ENCODE measurements at places on chromosomes 7 and 10.

- DNase-seq = no peak
Observed at GRCh38 chr10:14624600-14624999, 150.1 kb downstream of the FAM107B start.

- peak; percentile 26 for DNase-seq
Observed at GRCh38 chr7:111232249-111233084, 141.5 kb downstream of the LRRN3 start.

- DNase-seq = no peak
Observed at GRCh38 chr7:116249969-116250553, 39.7 kb downstream of the TES start.

GRCh38 chr10:120981601-120982391, 130.6 kb downstream of the WDR11 start:
- DNase-seq = no peak

GRCh38 chr10:33566426-33566825, 232.0 kb upstream of the NRP1 start:
- DNase-seq = no peak

- no peak for DNase-seq
Observed at GRCh38 chr7:64849250-64849923, 53.7 kb upstream of the ZNF273 start.

GRCh38 chr10:98168147-98168546, 33.7 kb downstream of the R3HCC1L start:
- DNase-seq = no peak

GRCh38 chr7:47368190-47368812, 213.6 kb downstream of the TNS3 start:
- no peak for DNase-seq

GRCh38 chr10:27614776-27615175, 110.7 kb downstream of the RAB18 start:
- DNase-seq = no peak

GRCh38 chr10:127157506-127158200, 38.7 kb downstream of the INSYN2A start:
- peak; percentile 20 for DNase-seq

DNA sequence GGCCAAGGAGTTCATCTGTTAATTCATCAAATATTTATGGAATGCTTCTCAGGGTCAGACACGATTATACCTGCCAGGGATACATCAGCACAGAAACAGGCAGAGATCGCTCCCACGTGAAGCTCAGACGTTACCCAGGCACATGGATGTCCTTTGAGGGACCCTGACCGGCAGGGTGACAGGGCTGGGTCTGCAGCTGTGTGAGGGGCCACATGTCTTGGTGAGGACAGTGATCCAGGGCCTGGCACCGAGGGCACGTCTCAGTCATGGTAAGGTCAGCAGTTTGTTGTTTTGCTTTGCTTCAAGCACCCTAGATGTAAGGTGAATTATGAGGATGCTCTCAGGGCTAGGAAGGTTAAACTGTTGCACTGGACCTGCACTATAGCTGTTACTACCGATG, 227.9 kb downstream of the WDR37 start:
- no peak for DNase-seq

DNA sequence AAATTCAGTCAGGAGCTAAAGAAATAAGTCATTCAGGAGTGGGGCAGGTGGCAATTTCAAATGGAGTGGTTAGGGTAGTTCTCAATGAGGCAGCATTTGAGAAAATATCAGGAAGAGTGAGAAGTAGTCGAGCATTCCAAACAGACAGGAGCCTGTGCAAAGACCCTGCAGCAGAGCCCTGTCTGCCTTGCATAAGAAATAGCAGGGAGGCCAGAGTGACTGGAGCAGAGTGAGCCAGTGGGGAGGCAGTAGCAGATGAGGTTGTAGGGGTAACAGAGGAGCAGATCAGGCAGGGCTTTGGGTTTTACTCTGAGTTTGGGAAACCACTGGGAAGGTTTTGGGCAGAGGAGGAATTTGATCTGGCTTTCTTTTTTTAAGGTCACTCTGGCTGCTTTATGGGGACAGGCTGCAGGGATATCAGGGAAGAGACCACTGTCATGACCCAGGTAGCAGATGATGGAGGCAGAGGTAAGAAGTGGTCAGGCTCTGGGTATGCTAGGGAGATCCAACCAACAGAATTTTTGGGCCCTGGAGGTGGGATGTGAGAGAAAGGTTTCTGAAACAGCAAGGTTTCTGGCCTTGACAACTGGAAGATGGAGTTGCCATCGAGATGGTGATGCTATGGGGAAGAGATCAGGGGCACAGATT, 1.3 kb upstream of the BLVRA start:
- DNase-seq = no peak

Data from smooth muscle cell of the brain vasculature (primary cell).